ENCODE measurements at places on chromosomes 2 and 18.

DNA sequence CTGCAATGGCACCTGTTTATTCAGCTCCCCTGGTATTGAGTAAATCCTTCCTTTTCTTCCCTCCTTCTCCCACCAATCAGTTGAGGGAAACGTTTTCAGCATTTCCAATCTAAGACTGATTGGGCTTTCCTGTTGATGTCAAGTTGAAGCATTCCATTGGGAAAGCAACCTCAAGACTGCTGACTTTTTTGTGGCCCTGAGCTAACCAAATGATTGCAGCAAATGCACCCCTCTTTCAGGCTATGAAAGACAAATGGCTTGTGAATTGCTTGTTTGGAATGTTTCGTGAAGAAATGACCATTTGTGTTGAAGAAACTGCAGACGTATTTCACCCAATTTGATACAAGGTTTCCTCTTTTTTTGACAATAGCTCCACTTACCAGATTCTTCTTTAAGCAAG is 303.5 kb downstream of the EPHA4 start:
- no peak for DNase-seq

GRCh38 chr2:69118609-69119008 is 105.6 kb downstream of the ANTXR1 start:
- no peak for DNase-seq

DNA sequence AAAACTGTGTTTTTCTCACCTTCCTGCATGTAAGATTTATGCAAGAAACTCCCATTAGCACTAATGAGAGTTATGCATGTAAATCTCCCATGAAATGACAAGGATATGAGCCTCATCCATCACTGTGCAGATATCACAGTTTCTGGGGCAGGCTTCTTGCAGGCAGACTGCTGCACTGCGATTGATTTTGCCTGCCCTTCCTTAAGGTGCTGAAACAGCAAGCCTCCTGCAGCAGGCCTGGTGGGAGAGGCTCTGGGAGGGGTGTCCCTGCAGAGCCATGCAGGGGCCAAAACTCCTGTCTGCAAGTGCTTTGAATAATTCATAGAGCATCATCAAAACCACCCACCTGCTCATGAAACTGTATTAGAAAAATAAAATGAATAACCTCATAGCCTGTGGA is 285.9 kb downstream of the MYT1L start:
- no peak for DNase-seq

DNA sequence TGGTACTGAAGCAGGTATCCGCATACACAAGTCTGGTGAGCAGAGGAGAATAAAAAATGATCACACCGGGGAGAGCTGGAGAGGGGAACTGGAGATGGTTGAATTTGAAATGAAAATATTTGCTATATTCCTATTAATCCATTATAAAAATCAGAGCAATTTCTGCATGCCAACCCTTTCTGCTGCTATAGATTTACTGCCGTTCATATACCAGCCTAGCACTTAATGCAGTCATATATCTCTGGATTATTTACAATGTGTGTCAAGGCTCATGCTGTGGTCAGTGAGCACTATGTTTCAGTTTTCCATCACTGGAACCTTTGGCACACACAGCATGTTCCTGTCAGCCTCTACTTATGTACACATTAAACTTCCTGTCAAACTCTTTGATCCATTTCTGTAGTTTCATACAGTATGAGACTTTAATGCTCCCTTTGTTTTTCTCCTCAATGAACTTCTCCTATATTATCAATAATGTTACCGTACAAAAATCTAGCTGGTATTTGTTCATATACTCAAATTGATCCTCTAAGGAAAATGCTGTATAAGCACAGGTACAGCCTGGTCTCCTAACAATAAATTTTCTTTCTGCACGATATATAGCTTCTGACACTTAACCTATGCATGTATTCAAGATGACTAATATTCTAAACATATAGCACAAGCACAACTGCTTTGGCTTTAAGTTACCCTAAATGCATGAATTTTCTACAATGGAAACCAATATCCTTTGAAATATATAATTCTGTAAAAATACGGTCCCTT is 36.7 kb downstream of the FANCL start:
- DNase-seq, result no peak

DNA sequence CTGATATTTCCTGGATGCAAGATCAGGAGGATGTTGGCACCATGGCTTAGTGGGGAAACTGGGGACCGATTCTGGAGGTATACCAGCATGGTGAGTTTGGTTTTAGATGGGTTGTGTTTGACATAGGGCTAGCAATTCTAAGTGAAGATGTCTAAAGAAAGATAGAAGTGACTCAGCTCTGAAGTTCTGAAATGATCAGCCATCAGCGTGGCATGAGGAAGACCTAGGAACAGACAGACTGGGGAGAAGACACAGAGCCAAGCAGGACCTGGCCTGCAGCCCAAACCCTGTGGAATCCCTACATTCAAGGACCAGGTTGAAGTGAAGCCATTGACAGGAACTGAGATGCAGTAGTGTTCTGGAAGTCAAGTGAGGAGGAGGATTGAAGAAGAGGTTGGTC is 39.8 kb downstream of the HRH4 start:
- DNase-seq, result no peak

DNA sequence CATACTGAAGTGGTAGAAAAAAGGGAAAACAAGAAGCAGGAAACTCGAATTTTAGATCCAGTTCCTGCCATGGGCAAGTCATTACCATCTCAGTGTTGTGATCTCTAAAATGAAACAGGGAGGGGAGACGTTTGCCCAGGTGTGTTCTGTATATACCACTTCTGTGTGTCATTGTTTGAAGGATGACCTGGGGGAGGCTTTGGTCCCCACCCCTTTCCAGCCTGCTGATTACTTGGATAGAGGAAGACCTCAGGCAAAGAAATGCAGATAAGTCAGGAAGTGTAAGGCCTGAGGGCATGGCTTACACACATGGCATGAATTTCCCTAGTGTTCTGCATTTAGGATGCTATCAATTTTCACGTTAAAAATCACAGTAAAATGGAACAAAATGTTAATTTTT is 205.2 kb upstream of the CXCR4 start:
- DNase-seq, result no peak

GRCh38 chr2:67842375-67842959 is 220.3 kb downstream of the C1D start:
- no peak for DNase-seq

DNA sequence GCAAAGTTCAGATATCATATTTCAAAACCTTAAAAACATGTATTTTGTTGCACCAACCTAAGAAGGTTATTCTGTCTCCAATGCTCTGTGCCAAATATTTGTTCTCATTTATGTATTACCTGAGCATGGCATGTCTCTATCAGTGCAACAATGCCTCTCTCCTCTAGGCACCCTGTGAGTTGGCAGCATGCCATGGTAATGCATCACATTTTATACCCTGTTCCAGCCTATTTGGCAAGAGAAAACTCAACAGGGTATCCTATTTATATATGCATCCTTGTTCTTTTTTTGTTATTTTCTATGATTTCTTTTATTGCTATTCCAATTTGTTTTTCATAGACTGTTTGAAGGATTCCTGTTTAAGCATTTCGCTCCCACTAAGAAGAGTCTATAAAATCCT is 126.3 kb upstream of the NRXN1 start:
- DNase-seq, result no peak

DNA sequence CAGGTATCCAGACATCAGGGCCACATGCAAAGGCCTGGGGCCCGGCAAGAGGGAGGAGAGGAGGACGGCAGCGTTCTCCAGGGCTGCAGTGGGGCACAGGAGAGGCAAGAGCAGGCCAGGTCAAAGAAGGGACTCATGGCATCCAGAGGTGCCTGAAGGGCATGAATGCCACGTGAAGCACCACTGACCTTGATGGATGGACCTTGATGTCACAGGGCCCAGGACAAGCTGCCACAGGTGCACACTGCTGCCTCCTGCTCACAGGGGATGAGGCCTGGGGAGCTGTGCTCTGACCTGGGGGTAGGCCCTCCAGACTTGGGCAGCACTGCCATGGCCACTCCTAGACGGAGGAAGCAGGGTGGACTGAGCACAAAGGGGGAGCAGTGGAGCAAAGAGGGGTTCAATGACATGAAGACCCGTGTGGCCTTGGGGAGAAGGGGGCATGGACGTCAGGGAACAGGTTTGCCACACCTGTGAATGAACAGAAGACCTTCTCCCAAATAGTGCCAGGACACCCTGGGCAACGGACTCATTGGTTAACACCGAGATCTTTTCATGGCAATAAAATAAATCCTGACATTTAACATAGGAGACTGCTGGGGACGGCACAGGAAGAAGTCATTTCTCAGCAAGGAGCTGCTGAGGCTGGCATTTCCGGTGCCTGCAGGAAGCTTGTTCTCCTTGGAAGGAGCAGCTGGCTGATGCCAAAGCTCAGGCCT is 65.6 kb downstream of the EMX1 start:
- no peak for DNase-seq

DNA sequence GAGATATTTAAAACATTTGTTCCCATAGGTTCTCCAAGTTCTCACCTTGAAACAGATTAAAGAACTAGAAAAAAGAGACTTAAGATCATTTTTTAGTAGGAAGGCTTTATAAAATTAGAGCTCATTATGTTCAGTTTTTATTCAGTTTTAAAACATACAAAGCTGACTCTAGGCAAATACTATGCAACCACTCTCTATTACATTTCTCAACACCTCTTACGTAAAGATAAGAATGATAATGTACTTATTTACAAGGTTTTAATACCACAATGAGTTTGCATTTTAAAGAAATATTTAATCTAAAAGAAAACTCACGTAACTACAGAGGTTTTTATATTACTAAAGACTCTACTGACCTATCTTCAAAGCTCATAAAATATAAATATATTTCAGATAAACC is 68.8 kb downstream of the TMEM131 start:
- no peak for DNase-seq

DNA sequence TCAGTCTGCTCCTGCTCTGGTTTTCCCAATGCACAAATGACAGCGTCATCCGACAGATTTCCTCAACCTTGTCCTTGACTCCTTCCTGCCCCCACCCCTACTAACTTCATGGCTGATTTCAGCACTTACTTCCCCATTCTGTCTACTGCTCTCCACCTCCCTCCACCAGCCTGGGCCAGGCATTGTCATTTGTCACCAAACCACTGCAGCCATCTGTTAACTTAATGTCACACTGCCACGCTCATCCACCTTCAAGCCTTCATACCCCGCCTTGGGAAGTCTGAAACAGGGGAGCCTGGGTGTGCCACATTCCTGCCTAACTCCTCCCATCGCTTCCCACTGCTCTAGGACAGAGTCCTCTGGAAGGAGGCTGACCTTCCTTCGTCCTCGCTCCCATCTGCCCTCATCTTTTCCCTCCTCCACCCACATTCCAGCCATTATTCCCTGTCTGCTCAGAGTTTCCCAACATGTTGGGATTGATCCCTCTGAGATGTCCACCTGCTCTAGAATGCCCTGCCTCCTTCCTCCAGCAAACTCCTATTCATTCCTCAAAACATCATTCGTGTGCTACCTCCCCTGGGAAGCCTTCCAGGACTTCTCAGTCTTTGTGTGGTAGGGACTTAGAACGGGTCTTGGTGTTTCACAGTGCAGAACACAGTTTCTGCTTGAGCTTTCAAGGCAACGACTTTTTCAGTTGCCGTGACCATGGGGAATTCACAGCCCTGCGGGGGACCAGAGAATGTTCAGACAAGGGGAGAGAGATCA is 42.2 kb upstream of the SMAD7 start:
- DNase-seq, result no peak

DNA sequence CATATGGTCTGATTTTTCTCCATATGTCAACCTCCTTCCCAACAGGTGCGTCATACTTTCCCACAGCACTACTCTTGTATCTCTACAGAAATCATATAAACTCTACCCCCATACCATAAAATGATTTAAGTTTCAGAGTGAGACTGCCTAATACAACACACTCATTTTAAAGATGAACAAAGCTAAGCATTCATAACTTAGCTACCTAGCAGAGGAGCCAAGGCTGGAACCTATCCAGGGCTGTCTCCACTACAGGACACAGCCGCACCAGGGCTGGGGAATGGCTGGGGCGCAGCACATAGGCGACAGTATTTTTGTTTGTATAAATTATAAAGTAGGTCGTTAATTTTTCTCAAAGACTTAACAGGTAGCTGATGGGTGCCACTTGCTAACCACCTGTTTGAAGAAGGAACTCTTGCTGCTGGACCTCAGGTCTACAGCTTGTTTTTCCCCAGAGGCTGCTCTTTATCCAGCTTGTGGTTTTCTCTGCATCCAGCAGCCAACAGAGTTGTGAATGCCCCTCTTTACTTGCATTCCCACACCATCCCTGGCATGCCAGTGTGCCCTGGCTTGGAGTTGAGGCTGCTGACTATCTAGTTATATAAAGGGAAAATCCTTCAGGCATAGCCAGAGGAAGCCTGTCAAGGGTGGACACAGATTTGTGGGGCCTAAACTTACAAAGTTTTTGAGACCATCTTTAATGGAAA is 62.0 kb downstream of the HNRNPLL start:
- no peak for DNase-seq

DNA sequence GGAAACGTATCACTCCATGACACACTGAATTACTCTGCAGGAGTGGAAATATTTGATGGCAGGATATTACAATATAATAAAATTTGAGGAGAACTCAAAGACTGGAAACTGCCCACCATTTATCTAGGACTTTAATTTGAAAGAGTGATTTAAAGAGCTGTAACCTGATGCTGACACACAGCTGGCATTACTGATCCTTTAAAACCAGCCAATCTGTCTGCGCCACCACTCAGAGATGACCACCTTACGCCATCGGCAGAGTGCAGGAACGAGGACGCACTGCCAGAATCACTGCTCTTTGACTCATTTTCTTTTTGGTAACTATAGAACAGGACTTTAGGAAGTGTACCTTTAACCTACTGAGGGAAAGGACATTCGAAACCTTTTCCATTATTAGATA is 114.1 kb downstream of the EPB41L3 start:
- no peak for DNase-seq

DNA sequence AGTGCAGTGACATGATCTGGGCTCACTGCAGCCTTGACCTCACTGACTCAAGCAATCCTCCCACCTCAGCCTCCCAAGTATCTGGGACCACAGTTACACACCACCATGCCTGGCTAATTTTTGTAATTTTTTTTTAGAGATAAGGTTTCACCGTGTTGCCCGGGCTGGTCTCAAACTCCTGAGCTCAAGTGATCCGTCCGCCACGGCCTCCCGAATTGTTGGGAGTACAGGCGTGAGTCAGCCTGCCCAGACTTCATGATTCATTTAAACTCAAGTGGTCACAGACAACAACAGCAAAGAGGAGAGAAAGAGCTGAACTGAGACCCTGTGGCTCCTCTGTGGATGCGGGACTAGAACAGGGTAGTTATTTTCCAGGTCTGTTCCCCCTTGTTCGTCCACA is 83.0 kb downstream of the TSHZ1 start:
- no peak for DNase-seq

Data from stimulated activated CD8-positive, alpha-beta memory T cell treated with anti-CD3 and anti-CD28 coated beads, Interleukin-12 subunit alpha, Interleukin-12 subunit beta, amount 100 ng/mL, for 1 hour (primary cell).